ENCODE measurements at places on chromosomes 1 and 21. TPM values are rescaled to one million over a fixed set of nuclear protein-coding genes. Genes with fewer than 3 reads are reported as not detected.

GRCh38 chr1:54839824-54840223 lies 38.7 kb upstream of the TTC22 start:
- no peak overlapping the region for H3K4me3 ChIP-seq
- H3K27me3 ChIP-seq, result no peaks in the 10 kb centered on the region
- no peak for DNase-seq
- H3K36me3 ChIP-seq, result no peaks in the 10 kb centered on the region
- H3K4me1 ChIP-seq, result no peaks in the 10 kb centered on the region

Gene HSF2BP
- total RNA-seq, result 1.3 TPM

Gene TFF2
- total RNA-seq, result not detected

DNA sequence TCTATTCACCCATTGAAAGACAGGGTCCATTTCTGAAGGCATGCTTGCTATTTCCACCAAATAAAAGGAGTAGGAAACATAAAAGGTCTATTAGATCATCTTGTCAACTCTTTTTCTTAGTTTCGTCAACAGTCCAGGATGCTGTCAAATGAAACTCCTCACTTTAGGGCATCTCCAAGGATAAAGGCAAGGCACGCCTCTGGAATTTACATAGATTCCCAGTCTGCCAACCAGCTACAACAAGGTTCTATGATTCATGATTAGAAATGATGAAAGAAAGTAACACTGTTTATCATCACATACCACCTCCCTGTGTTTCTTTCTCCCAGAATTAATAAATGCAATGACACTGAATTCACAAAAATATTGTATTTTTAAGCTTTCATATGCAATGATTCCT lies 636.3 kb downstream of the LTN1 start:
- H3K27me3 ChIP-seq, result no peaks in the 10 kb centered on the region
- H3K4me1 ChIP-seq, result no peaks in the 10 kb centered on the region
- no peak overlapping the region for H3K27ac ChIP-seq
- DNase-seq, result no peak
- H3K36me3 ChIP-seq, result no peaks in the 10 kb centered on the region

DNA sequence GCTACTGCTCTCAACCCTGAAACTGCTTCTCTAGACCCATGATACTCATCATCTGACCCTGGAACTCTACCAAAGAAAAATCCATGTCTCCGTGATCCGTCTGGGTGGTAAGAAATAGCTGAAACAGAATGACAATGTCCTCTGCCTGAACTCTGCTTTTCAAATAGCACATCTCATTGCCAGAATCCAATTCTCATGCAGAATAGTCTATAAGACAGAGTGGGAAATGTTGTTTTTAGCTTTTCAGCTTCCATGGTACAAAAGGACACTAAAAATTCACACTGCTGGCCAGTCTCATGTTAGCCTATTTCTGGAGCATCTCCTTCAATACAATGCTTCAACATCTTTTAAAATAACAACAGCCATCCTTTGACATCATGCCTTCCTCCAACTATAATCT lies 1355.8 kb upstream of the PRMT6 start:
- no peaks in the 10 kb centered on the region for H3K36me3 ChIP-seq
- no peaks in the 10 kb centered on the region for H3K4me1 ChIP-seq
- H3K27me3 ChIP-seq, result no peaks in the 10 kb centered on the region

Gene CELA2B
- not detected for total RNA-seq

Gene TRPM2
- 9.8 TPM for total RNA-seq
